ENCODE measurements at places on chromosomes 5 and 9. TPM values are rescaled to one million over a fixed set of nuclear protein-coding genes. Genes with fewer than 3 reads are reported as not detected.

Gene CPLANE1
- polyA plus RNA-seq: 3.7 TPM

DNA sequence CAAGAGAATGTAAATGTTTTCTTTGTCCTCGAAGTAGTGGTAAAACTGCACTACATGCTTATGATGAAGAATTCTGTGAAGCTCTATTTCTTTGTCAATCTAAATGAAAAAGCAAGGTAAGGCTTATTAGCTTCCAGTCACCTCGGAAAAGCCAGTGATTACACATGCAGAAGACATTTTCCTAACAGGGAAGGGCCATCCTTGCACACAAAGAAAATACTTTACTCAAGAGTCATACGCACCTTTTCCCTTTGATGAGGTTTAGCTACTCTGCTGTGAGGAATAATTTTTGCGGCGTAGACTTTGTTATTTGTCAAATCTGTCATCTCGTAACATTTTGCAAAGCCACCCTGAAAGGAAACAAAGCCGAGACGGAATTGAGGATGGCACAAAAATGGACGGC is 1.1 kb downstream of the PLK2 start:
- H3K27me3 ChIP-seq: no peaks in the 10 kb centered on the region
- no peak for DNase-seq
- H3K36me3 ChIP-seq: peaks cover 21% of the 10 kb centered on the region

- no peaks in the 10 kb centered on the region for H3K36me3 ChIP-seq
- no peak overlapping the region for H3K27ac ChIP-seq
- no peak for DNase-seq
- no peak overlapping the region for H3K4me3 ChIP-seq
Observed at GRCh38 chr9:20303066-20303465, 319.2 kb downstream of the MLLT3 start.

DNA sequence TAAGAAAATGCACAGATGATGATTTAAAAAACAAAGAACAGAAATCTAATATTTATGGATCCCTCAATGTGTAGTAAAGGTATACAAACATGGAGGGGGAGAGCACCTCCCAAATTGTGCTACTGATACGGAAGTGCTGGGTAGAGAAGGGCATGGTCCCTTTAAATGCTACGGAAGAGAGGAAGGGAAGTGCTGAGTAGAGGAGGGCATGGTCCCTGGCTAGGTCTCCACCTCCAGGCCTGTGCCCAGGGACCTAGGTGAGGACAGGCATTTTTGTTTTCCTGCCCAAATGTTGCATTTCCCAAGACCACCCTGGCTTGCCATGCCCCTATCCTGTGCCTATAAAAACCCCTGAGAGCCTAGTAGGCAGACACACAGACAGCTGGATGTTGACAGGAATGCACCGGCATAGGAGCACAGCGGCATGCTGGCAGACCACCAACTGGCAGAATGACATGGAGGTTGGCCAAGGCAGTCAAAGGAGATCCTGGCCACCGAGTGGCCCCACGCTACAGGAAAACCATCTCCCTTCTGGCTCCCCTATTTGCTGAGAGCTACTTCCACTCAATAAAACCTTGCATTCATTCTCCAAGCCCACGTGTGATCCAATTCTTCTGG is 62.1 kb upstream of the SPDL1 start:
- DNase-seq: no peak
- H3K36me3 ChIP-seq: no peaks in the 10 kb centered on the region
- H3K27me3 ChIP-seq: no peaks in the 10 kb centered on the region
- no peaks in the 10 kb centered on the region for H3K4me1 ChIP-seq
- no peak overlapping the region for H3K27ac ChIP-seq

- no peak overlapping the region for H3K27ac ChIP-seq
- no peaks in the 10 kb centered on the region for H3K27me3 ChIP-seq
- no peaks in the 10 kb centered on the region for H3K4me1 ChIP-seq
Observed at GRCh38 chr9:130890124-130890523, 6.5 kb downstream of the QRFP start.

GRCh38 chr5:143826951-143827444 is 15.0 kb downstream of the HMHB1 start:
- DNase-seq: no peak
- H3K27ac ChIP-seq: no peak overlapping the region
- H3K27me3 ChIP-seq: no peaks in the 10 kb centered on the region
- no peaks in the 10 kb centered on the region for H3K4me1 ChIP-seq
- H3K4me3 ChIP-seq: no peak overlapping the region
- no peaks in the 10 kb centered on the region for H3K36me3 ChIP-seq

DNA sequence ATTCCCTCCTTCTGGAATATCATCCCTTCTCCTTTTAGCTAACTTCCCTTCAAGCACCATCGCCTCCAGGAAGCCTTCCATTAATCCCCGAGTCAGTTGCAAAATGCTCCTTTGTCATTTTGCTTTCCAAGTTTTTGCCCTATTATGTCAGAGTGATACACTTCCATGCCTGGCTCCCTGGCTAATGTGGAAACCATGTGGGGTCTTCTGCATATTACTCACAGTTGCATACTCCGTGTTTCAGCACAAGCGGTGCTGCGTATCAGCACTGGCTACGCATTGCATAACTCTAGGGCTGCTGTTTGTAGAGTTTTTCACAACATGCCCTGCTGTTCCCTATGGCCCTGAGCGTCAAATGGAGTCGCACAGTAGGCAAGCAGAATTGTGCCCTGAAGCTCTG is 1.9 kb downstream of the TEX53 start:
- DNase-seq: no peak
- no peaks in the 10 kb centered on the region for H3K27me3 ChIP-seq
- H3K27ac ChIP-seq: no peak overlapping the region
- no peak overlapping the region for H3K4me3 ChIP-seq

Data from kidney (tissue), 22 donors.